ENCODE measurements at places on chromosomes 1 and 21.

- no peak for DNase-seq
These were observed 26.6 kb downstream of the ABCG1 start for GRCh38 chr21:42245331-42246193.

GRCh38 chr1:188140958-188141357 lies 1312.2 kb downstream of the PLA2G4A start:
- no peak for DNase-seq

DNA sequence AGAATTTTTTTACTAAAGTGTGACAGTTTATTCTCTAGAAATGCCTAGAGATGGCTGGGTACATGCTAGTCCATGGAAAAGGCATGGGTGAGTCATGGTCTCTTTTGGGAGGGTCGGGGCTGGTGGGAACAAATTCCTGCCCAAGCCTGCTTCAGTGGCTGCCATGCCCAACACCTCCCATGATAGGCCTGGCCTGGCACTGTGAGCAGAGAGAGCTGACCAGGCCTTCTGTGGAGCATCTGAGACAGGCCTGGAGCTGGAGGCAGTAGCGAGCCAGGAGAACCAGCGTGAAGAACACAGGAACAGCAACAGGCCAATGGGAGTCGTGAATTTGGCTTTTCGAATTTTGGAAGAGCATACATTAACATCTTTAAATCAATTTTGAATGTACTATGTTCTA lies 209.2 kb downstream of the SDCCAG8 start:
- DNase-seq, result no peak

DNA sequence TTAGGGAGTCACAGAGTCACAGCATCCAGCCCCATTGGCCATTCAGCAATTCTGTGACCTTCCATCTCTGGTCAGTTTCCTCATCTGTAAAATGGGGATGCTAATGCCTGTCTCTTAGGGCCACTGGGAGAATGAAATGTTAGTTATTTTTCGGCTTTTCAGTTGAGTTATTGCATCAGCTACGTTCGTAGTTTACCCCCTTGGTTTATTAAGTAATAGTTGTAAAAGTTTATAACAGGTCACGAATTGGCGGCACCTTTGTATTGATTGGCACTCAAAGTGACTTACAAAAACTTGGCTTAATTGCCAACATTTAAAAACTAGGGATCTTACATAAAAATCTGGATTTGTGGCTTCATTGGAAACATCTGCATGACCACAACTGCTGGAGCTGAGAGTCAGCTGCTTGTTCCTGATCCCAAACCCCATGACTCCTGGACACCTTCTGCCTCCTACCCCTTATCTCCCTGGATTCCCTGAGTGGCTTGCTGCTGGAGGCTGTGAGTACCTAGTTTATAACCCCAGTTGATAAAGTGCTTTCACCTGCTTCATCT lies 23.0 kb upstream of the SLC1A7 start:
- no peak for DNase-seq

- DNase-seq, result peak; percentile 65
These were observed 9.9 kb upstream of the CDCA8 start for GRCh38 chr1:37682334-37682987.
